A549 treated with RU486 at 1 μM for 4 hours (cell line): ENCODE measurements at places on chromosomes 2 and 18. TPM values are rescaled to one million over a fixed set of nuclear protein-coding genes. Genes with fewer than 3 reads are reported as not detected.

The THAP4 gene
- 61.7 to 88.3 TPM (median 82.6 TPM) in 5 replicates for total RNA-seq

The RIT2 gene
- total RNA-seq = not detected in 5 replicates

The COL4A3 gene
- 0.33 to 1.1 TPM (median 0.67 TPM) in 5 replicates for total RNA-seq

The IL36B gene
- not detected in 5 replicates for total RNA-seq

The SH3RF3 gene
- total RNA-seq = 0.25 to 0.52 TPM (median 0.38 TPM) in 5 replicates

The ABCG5 gene
- not detected in 5 replicates for total RNA-seq

The AOX1 gene
- 2.8 to 3.8 TPM (median 3.6 TPM) in 5 replicates for total RNA-seq

The TMEM178A gene
- total RNA-seq = 0.10 to 0.20 TPM (median 0.15 TPM) in 3 of 5 replicates, not detected in the others

The FBXO48 gene
- total RNA-seq = 0.45 to 0.56 TPM (median 0.49 TPM) in 5 replicates

The MRO gene
- 0.11 to 0.18 TPM (median 0.15 TPM) in 5 replicates for total RNA-seq

The KYNU gene
- total RNA-seq = 270 to 353 TPM (median 281 TPM) in 5 replicates

The PARD6G gene
- 2.0 to 4.1 TPM (median 2.9 TPM) in 5 replicates for total RNA-seq

The ITGB1BP1 gene
- total RNA-seq = 149 to 183 TPM (median 158 TPM) in 5 replicates

The ERFE gene
- 6.1 to 10.0 TPM (median 8.4 TPM) in 5 replicates for total RNA-seq

The B3GNT7 gene
- 1.7 to 2.6 TPM (median 2.0 TPM) in 5 replicates for total RNA-seq

The FKBP1B gene
- total RNA-seq = 8.3 to 11.7 TPM (median 9.3 TPM) in 5 replicates

The CEP192 gene
- 6.4 to 10.2 TPM (median 9.1 TPM) in 5 replicates for total RNA-seq

The HSPD1 gene
- total RNA-seq = 534 to 719 TPM (median 649 TPM) in 5 replicates

The BOLL gene
- total RNA-seq = not detected in 5 replicates

The HES6 gene
- 8.2 to 16.4 TPM (median 13.9 TPM) in 5 replicates for total RNA-seq

The SULT1C4 gene
- 0.08 TPM in 1 of 5 replicates, not detected in the others for total RNA-seq

The RAB17 gene
- total RNA-seq = 0.15 to 1.1 TPM (median 0.34 TPM) in 5 replicates

The CXCR1 gene
- total RNA-seq = not detected in 5 replicates

The CYP20A1 gene
- 6.9 to 9.9 TPM (median 8.3 TPM) in 5 replicates for total RNA-seq

The TGFBRAP1 gene
- 14.8 to 17.2 TPM (median 16.9 TPM) in 5 replicates for total RNA-seq

The REV1 gene
- total RNA-seq = 10.3 to 13.0 TPM (median 12.0 TPM) in 5 replicates

The CDH7 gene
- total RNA-seq = 0.05 TPM in 1 of 5 replicates, not detected in the others

The C2orf66 gene
- 0.07 to 0.19 TPM (median 0.13 TPM) in 3 of 5 replicates, not detected in the others for total RNA-seq

The EMILIN2 gene
- 8.9 to 14.7 TPM (median 13.9 TPM) in 5 replicates for total RNA-seq

The RBKS gene
- total RNA-seq = 6.0 to 8.9 TPM (median 8.0 TPM) in 5 replicates

The AQP12A gene
- not detected in 5 replicates for total RNA-seq

The ACVR1C gene
- 0.01 to 0.06 TPM in 2 of 5 replicates, not detected in the others for total RNA-seq

The REG3G gene
- total RNA-seq = not detected in 5 replicates

The CTAGE1 gene
- total RNA-seq = not detected in 5 replicates

The PLGLB2 gene
- 0.16 to 0.39 TPM (median 0.22 TPM) in 4 of 5 replicates, not detected in the other for total RNA-seq

The STEAP3 gene
- total RNA-seq = 34.1 to 46.9 TPM (median 41.3 TPM) in 5 replicates

The LONRF2 gene
- 2.8 to 4.1 TPM (median 3.3 TPM) in 5 replicates for total RNA-seq

The CRYGD gene
- total RNA-seq = not detected in 5 replicates

The RUFY4 gene
- not detected in 5 replicates for total RNA-seq

The CDK15 gene
- not detected in 5 replicates for total RNA-seq

The DIS3L2 gene
- total RNA-seq = 10.4 to 14.0 TPM (median 11.6 TPM) in 5 replicates

The ICOS gene
- total RNA-seq = not detected in 5 replicates

The SGPP2 gene
- total RNA-seq = 0.11 to 0.33 TPM (median 0.20 TPM) in 5 replicates

The HOXD1 gene
- total RNA-seq = 0.12 to 0.44 TPM (median 0.21 TPM) in 5 replicates

The SPDYA gene
- 0.14 to 0.25 TPM in 2 of 5 replicates, not detected in the others for total RNA-seq

The SLC9A4 gene
- total RNA-seq = not detected in 5 replicates

The CNDP1 gene
- not detected in 5 replicates for total RNA-seq
